ENCODE measurements at places on chromosomes 1 and 21.

GRCh38 chr1:188194916-188195315 lies 1366.2 kb downstream of the PLA2G4A start:
- no peaks in the 10 kb centered on the region for H3K4me1 ChIP-seq
- no peaks in the 10 kb centered on the region for H3K27me3 ChIP-seq
- no peak overlapping the region for H3K4me3 ChIP-seq
- no peak for DNase-seq

GRCh38 chr1:119159111-119159510 lies 18.7 kb upstream of the WARS2 start:
- no peaks in the 10 kb centered on the region for H3K27me3 ChIP-seq
- no peak overlapping the region for H3K27ac ChIP-seq
- DNase-seq: no peak

DNA sequence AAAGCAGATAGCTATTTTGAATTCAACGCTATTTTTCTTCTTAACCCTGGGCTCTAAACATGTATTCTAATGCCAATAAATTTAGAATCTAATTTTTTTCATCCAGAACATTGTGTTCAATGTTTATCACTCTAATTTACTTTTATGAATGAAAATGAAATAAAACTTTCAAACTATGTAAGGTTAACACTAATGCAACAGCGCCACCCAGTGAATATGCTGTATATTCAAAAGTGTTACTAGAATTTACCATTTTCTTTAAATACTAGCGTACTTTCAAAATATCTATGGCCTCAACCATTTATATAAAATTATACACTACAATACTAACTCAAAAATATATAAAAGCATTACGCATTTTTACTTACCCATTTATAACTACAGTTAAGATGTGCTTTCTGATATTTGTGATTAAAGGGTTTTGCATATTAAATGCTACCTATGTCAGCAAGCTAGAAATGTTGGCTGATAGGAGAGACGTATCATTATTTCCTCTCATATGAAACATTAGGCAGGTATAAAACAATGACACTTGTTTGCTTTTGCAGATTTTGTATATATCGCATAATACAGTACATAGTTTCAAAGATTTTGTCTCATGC lies 5.9 kb upstream of the NUF2 start:
- H3K36me3 ChIP-seq: peaks cover 23% of the 10 kb centered on the region
- peaks cover 8% of the 10 kb centered on the region for H3K4me1 ChIP-seq
- no peak for DNase-seq
- H3K27me3 ChIP-seq: no peaks in the 10 kb centered on the region
- no peak overlapping the region for H3K4me3 ChIP-seq

DNA sequence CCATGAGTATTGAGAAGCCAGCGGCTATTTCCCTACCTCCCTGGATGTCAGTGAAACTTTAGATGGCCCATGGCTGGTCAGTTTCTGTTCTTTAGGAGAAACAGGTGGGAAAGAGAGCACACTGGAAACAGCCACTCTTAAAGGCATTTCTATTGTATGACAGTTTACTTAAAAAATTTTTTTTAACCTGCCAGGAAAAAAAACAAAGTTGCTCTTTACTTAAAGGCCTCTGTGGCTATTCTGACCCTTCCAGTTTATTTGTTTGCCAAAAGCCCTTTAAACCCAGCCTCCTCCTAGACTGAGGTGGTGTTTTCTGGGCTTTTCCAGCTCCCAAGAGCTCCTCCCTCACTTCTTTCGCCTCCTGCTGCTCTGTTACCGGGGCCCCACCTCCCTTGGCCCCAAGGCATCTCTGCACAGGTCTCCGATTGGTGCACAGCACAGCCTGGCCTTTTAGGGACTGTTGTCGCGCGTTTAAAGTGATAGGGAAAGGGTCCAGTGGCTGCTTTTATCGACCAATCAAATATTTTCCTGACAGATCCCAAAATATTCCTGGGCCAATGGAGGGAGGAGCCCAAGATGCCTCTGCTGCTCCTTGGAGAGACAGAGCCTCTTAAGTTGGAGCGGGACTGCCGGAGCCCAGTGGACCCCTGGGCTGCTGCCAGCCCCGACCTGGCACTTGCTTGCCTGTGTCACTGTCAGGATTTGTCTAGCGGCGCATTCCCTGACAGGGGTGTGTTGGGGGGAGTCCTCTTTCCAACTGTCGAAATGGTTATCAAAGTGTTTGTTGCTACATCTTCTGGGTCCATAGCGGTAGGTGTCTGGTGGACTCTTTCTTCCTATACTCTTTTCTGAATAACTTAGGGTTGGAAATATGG lies at the start of gene SH3BGR:
Gene SH3BGR, plus strand, starts transcription at position 639 of the 875 bp plus-strand sequence. Its CDS starts 127 bp downstream, at position 766.
- no peak for DNase-seq
- no peaks in the 10 kb centered on the region for H3K27me3 ChIP-seq
- H3K4me3 ChIP-seq: no peak within 1 kb of the TSS
- peaks cover 6% of the 10 kb centered on the region for H3K4me1 ChIP-seq
- H3K36me3 ChIP-seq: no peaks in the 10 kb centered on the region

GRCh38 chr21:15159382-15160020 lies 94.7 kb upstream of the NRIP1 start:
- DNase-seq: no peak
- no peak overlapping the region for H3K27ac ChIP-seq
- no peaks in the 10 kb centered on the region for H3K36me3 ChIP-seq
- H3K27me3 ChIP-seq: peaks cover 7% of the 10 kb centered on the region
- peaks cover 6% of the 10 kb centered on the region for H3K4me1 ChIP-seq
- no peak overlapping the region for H3K4me3 ChIP-seq

DNA sequence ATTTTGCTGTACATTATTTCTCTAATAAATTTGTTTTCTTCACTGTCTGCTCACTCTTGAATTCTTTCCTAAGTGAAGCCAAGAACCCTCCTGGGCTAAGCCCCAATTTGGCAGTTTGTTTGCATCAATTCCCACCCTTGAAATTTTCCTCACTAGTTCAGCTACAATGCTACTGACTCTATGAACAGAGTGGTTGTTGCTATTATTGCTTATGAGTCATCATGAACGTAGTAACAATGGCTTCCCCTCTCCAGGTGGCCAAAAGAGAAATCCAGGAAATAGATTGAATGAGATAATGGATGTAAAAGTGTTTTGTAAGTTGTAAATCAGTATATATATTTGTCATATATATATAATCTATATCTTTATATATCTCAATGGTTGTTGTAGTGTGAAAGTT lies 193.0 kb downstream of the URB2 start:
- H3K4me1 ChIP-seq: no peaks in the 10 kb centered on the region
- no peak overlapping the region for H3K27ac ChIP-seq
- DNase-seq: no peak
- no peaks in the 10 kb centered on the region for H3K36me3 ChIP-seq
- H3K4me3 ChIP-seq: no peak overlapping the region
- H3K27me3 ChIP-seq: peaks cover 22% of the 10 kb centered on the region

DNA sequence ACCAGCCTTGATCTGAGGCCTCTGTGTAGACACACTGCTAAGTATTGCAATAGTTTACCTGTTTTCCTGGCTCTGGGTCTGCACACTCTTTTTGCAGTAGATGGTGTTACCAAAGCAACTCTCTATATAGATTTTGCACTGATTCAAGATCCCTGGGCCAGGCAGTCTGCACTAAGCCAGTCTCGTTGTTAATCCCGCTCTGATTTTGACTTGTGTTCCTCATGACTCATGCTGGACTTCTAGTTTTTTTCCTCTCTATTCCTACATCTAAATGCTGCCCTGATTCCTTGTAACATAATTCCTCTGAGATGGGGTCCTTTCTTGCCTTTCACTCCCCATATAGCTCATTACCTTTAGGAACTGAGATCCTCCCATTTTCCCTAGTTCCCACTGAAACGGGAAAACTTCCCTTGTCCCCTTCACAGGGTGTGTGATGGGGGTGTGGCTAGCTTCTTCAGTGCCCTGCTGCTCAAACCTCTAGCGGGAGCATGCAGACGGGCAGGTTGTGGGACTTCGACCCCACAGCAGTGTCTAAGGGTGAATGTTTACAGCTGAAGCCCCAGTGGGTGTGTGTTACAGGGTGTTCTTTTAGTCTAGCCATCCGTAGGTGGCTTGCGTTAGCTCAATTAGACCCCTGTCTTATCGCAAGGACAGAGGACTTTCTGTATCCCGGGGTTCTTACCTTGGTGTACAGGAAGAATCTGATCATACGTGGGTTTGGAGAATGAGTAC lies 106.5 kb upstream of the RAB3GAP2 start:
- no peak overlapping the region for H3K27ac ChIP-seq
- no peaks in the 10 kb centered on the region for H3K4me1 ChIP-seq
- DNase-seq: no peak
- H3K36me3 ChIP-seq: no peaks in the 10 kb centered on the region

GRCh38 chr1:169601096-169601881 lies 15.0 kb upstream of the F5 start:
- H3K27me3 ChIP-seq: no peaks in the 10 kb centered on the region
- no peaks in the 10 kb centered on the region for H3K36me3 ChIP-seq
- DNase-seq: no peak
- H3K4me1 ChIP-seq: peaks cover 65% of the 10 kb centered on the region
- peak overlapping the region; percentile 88 for H3K27ac ChIP-seq
- H3K4me3 ChIP-seq: no peak overlapping the region

DNA sequence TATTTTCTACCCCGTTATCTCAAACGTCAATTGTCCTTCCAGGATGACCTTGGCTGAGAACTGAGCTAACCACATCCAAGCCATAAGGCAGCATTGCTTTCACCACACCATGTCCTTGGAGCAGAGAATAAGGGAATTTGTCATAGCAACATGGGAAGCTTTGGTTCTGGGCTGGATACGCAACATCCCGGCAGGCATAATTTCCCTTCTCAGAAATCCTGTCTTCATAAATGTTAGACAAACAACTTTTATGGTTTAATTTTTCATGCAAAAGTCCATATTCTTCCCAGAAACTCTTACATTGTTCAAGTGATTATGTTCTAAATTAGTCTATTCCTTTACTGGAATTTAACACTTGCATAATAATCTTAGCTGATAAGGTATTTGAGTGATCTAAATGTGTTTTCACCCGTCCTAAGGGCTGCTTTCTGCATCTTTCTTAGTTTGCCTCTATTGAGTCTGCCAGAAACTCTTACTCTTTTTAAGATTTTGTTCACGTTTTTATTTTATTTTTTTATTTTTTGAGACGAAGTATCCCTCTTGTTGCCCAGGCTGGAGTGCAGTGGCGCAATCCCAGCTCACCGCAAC lies 51.8 kb downstream of the KCNJ15 start:
- no peak overlapping the region for H3K27ac ChIP-seq
- H3K4me3 ChIP-seq: no peak overlapping the region
- H3K36me3 ChIP-seq: no peaks in the 10 kb centered on the region
- no peak for DNase-seq
- no peaks in the 10 kb centered on the region for H3K27me3 ChIP-seq

DNA sequence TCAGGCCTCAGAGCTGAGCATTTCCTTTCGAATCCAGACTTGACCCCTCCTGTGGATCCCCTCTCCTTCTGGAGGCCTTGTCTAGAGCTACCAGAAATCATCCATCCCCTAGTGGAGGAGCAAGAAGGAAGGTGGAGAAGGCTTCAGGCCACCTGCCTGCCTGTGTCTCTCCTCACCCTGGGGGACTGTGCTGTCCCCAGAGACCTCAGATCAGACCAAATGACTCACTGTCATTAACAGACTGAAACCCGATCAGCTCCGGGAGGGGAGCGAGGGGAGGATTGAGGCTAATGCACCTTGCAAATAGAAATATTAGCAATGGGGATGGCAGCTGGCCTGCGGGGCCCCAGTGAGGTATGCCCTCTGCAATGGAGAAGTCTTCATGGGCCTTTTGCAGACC lies 2.1 kb downstream of the MYBPH start:
- peaks cover 4% of the 10 kb centered on the region for H3K27me3 ChIP-seq
- no peak overlapping the region for H3K27ac ChIP-seq
- no peak overlapping the region for H3K4me3 ChIP-seq
- DNase-seq: no peak
- H3K36me3 ChIP-seq: no peaks in the 10 kb centered on the region

DNA sequence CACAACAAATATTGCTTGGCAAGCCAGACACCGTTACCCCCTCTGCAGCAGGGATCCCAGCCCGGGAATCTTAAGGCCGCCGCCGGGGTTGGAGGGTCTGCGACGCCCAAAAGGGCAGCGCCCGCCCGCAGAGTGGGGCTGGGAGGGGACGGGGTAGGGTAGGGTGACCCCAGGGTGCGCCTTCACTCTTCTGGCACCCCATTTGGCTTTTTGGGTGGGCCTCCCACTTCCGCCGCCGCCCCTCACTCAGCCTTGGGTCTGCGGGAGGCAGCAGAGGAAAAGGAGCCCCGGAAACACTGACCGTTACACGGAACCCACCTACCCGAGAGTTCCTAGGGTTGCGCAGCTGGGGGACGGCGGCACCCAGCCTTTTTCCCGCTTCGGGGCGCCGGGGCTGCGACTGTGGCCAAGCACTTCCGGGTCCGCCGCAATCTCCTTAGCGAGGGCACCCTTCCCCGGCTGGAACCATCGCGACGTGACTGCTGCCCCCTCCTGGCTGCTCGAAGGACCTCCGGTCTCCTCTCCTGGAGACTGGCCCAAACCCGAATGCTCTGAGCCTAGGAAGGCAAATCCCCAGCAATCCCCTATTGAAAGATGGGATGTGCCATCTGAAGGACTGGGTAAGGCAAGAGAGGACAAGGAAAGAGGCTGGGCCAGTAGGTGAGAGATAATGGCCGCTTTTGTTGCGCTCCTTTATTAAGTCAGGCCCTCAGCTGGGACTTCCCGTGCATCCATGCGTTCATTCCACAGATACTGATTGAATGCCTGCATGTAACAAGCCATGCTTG lies at the start of gene PIGC:
Gene PIGC, minus strand, starts transcription at position 404 of the 788 bp plus-strand sequence. CDS start 1,447 bp downstream, outside the sequence.
- peak within 1 kb of the TSS; percentile 89 for H3K4me3 ChIP-seq
- H3K27ac ChIP-seq: peak within 1 kb of the TSS; percentile 94
- H3K36me3 ChIP-seq: peaks cover 38% of the 10 kb centered on the region
- peak; percentile 93 for DNase-seq
- H3K27me3 ChIP-seq: no peaks in the 10 kb centered on the region
- H3K4me1 ChIP-seq: peaks cover 36% of the 10 kb centered on the region

DNA sequence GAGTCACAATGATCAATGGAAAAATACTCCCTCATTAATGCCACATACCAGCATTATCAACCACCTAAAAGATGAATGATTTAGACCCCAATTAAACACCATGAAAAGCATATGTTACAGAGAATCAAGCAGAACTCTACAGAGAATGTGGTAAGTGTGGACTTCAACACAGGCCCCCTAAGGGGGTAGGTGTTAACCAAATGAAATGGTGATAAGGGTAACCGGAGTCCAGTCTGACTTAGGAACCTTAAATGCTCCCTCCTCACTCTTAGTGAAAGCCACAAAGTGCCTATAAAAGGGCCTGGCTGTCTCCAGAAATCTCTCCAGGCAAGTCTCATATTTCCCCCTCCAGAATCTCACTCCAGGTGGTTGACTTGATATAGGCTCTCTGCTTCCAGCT lies 149.2 kb upstream of the FOXD3 start:
- no peaks in the 10 kb centered on the region for H3K4me1 ChIP-seq
- H3K27me3 ChIP-seq: peaks cover 10% of the 10 kb centered on the region
- DNase-seq: no peak
- no peak overlapping the region for H3K27ac ChIP-seq
- H3K4me3 ChIP-seq: no peak overlapping the region

DNA sequence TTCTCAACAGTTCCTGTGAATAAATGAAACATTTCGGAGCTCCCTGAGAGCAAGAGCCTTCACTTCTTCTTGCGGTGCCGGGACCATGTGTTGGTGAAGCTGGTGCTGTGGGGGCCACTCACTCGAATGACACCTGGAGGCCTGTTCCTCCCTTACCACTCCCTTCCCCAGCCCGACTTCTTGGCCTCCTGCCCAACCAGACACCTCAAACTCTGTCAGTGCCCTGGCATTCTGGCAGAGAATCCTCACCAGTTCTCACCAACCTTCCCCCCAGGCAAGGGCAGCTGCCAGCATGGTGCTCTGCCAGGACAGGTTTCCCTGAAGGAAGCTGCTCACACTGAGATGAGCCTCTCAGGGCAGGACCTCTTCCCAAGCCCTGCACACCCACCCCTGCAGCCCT lies 68.3 kb downstream of the MPZL1 start:
- peaks cover 6% of the 10 kb centered on the region for H3K4me1 ChIP-seq
- peaks cover 21% of the 10 kb centered on the region for H3K36me3 ChIP-seq
- no peak overlapping the region for H3K4me3 ChIP-seq
- H3K27me3 ChIP-seq: no peaks in the 10 kb centered on the region
- DNase-seq: no peak
- no peak overlapping the region for H3K27ac ChIP-seq
